ENCODE measurements at places on chromosomes 4 and X.
A peak's percentile ranks its signal among the peaks of the same experiment; 100 is the strongest.

DNA sequence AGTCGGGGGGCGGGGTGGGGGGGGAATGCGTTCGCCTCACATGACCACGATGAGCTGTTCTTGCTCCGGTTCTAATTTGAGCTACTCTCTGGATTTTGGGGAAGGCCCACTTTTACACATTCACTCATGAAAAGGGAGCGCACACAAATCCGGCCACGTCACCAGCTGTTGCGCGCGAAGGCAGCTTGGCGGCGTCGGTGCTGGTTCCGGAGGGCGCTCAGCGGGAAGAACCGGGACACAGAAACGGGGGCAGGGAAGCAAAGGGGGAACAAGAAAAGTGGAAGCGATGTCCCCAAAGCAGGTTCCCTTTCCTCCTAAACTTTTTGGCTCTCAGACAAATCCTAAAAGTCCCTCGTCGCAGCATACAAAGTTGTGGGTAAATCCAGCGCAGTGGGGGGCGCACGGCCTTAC, 605 bp downstream of the ANXA5 start:
- DNase-seq = no peak

- no peak for DNase-seq
Measured at GRCh38 chr4:104682311-104682710, 187.6 kb upstream of the CXXC4 start.

- no peak for DNase-seq
Measured at GRCh38 chr4:38467296-38467695, 196.7 kb upstream of the KLF3 start.

DNA sequence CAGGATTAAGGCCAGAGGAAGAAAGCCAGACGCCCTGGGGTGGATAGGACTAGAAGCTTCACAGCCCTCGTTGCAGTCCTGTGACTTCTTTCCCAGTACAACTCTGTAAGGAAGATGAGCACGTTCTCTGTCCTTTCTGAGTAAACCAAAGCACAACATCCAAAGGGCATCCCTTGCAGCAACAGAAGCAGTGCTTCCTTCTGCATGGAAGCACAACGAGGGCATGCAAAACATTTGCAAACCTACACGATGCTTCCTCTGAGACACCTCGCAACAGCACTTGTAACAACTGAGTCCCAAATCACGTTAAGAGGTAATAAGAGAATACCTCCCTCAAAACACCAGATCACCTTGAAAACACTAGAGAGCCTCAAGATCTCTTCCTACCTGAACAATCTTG, 335.7 kb upstream of the RASGEF1B start:
- DNase-seq = no peak

DNA sequence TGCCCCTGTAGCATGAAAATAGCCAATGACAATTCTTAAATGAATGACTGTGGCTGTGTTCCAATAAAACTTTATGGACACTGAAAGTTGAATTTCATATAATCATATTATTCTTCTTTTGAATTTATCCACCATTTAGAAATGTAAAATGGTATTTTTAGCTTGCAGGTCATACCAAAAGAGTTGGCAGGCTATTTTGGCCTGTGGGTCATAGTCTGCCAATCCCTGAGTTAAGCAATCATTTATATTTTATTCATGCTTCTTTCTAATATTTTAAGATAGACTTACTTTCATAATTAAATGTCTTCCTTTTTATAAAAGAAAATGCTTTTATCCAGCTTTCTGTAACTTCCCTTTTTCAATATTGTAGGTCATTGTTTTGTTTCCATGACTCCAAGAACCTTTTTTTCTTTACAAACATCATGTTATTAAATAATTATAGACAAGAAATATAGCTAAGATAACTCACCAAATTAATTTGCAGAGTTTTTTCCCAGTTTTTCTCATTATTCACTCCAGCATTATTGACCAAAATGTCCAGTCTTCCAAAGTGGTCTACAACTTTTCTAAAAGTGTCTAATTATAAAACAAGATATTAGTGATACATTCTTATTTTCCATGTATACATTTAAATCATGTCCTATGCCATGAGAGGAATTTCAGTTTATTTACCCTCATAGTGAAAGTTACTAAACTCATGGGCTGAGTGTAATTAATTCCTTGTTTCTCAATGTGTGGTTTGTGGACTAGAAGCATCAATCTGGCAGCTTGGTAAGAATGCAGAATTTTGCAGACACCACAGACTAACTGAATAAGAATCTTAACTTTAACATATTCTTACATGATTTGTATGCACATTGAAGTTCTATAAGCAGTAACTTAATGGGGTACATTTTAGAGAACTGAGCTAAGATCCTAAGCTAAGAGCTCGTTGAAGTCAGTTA, 4.5 kb downstream of the HPGD start:
- DNase-seq = peak; percentile 65

DNA sequence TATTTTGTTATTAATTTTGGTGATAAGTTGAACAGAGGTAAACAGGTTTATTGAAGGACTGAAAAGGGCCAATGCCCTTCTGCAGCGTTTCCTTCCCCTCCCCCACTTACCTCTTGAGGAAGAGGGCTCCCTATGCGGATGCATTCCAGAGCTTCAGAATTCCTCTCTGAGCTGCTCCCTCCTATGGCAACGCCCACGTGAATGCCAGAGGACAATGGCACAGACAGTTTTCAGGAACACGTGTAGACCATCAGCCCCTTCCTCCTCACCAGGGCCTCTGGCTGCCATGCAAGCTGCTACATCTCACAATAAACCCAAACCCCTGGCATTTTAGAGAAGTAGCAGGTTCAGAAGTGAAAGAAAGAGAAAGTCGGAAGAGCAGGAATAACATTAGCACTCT, 127.9 kb downstream of the CHRDL1 start:
- DNase-seq = no peak

GRCh38 chr4:153655002-153655541, 29.0 kb upstream of the TLR2 start:
- no peak for DNase-seq

DNA sequence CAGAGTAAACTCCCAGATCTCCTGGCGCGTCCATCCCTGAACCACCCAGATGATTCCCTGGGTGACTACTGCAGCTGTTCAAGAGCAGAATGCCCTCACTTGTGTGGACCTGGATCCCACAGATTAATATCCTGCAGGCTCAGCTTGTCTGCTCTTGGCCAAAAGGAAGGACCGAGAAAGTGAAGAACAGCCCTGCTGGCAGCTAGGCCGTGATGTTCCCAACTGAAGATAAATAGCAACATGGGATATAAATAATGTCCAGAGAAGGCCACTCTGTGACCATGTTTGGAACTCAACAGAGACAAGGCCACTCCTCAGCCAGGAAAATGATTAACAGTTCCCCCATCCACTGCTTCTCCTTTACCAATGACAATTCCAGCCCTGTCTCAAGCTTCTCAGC, 21.5 kb downstream of the SUPT20HL2 start:
- no peak for DNase-seq

DNA sequence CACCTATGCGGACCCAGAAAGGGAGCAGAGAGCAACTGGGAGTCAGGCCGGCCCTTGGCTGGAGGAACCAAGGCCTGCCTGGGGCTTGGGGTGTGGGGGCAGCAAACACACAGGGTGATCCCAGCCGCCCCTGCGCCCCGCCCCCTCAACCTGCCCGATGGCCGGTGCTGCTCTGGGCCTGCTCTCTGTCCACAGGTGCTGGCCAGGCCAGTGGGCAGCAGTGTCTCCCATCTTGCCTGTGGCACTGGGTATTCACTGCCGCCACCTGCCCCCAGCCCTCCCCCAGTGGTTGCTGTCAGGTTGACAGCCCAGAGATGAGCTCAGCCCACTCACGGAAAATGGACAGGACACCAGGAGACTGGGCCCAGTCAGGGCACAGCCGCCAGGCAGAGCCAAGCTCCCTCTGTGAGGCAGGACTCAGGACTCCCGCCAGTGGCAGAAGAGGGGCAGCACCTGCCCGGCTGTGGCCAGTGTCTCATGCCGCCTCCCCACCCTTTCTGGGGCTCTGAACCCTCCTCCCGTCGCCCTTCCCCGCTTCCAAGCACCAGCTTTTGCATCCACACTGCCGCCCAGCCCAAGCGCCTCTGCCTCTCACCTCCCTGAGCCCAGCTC, 4.7 kb downstream of the NKX1-1 start:
- no peak for DNase-seq
